ENCODE measurements at places on chromosomes 3 and 15.
A peak's percentile ranks its signal among the peaks of the same experiment; 100 is the strongest.

DNA sequence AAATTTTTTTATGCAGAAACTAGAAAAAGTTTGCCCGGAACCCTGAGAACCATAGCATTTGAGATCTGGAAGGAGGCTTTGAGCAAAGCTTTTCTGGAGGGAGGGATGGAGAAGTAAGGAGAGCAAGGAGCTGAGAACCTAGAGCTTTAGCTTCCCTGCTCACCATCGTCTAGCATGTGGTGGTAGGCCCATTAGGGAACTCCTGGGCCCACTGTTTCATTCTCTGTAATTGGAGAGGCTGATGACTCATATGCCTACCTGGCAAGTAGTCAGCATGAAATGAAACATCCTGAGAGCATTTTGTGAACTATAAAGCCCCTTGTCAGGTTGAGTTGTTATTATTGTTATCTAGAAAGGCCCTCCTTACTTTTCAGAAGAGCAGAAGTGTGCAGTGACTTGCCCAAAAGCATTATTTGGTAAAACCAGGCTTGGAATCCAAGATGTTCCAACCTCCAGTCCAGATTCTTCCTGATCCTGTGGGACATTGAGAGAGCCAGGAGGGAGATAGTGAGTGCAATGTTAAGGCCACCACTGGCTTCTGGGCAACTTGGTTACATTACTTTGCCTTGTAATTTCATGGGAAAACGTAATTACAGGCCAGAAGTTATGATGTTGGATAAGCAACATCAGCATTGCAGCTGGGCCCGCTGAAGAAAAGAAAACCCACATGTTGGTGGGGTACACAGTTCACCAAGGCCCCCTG is 104.5 kb upstream of the BFSP2 start:
- DNase-seq = no peak

- DNase-seq = no peak
Measured at GRCh38 chr3:195892105-195893043, 16.0 kb downstream of the TNK2 start.

- DNase-seq = no peak
Measured at GRCh38 chr3:70386043-70386442, 73.6 kb upstream of the MDFIC2 start.

DNA sequence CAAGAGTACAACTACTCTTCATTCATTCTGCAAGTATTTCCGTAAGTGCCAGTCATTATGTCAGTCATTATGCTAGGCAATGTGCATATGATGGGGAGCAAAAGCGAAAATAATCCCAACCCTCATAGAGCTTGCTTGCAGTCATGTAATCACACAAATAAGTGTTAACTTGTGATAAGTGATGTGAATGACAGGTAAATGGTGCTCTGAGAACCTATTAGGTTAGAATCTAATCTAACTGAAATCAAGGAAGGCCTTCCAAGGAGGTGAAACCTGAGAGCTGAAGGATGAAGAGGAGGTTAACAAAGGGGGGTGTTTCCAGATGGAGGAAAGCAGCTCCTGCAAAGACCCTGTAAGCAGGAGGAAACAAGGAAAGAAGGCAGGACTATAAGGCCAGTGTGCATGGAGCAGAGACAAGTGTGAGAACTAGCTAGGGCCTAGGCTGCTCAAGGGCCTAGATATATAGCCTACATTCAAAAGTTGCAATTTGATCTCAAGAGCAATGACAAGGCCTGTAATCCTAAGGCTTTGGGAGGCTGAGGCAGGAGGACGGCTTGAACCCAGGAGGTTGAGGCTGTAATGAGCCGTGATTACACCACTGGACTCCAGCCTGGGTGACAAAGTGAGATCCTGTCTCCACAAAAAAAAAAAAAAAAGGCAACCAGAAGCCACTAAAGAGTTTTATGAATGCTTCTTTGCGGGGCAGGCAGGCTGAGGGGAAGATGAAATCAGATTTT is 5.3 kb downstream of the PTPN9 start:
- DNase-seq = no peak

GRCh38 chr3:187616307-187616972 is 53.8 kb downstream of the SST start:
- peak; percentile 84 for DNase-seq

GRCh38 chr3:43062040-43062563 is 43.8 kb downstream of the POMGNT2 start:
- DNase-seq = peak; percentile 43

GRCh38 chr15:93414576-93415231 is 325.7 kb upstream of the RGMA start:
- no peak for DNase-seq

GRCh38 chr3:12232785-12233300 is 56.0 kb upstream of the PPARG start:
- no peak for DNase-seq

- DNase-seq = peak; percentile 91
Measured at GRCh38 chr15:84633311-84634227, 20.5 kb downstream of the WDR73 start.

DNA sequence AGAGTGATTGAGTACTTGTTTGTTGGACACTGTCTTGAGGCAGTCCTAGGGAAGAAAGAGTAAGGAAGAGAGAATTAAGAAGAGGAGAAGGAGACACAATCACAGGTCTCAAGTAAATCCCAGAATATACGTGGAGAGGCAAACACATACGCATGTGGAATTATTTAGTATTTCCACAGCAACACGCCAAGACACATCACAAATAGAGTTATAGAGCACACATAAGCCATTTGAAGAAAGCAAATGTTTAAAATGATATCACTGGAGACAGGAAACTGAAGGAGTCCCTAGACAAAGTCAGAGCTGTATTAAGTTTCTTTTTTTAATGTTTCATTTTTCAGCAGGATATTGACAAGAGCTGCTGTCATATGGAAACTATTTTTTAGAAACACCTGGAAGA is 206.1 kb upstream of the LRIG1 start:
- DNase-seq = no peak

GRCh38 chr15:62136911-62137865 is 27.9 kb downstream of the C2CD4B start:
- no peak for DNase-seq
